T-helper 2 cell (primary cell): ENCODE measurements at places on chromosomes 11 and 22.

GRCh38 chr11:65880844-65881421 lies 1.3 kb downstream of the CTSW start:
- no peak for DNase-seq

- DNase-seq, result no peak
These were observed 6.2 kb downstream of the SCN2B start for GRCh38 chr11:118170231-118170630.

DNA sequence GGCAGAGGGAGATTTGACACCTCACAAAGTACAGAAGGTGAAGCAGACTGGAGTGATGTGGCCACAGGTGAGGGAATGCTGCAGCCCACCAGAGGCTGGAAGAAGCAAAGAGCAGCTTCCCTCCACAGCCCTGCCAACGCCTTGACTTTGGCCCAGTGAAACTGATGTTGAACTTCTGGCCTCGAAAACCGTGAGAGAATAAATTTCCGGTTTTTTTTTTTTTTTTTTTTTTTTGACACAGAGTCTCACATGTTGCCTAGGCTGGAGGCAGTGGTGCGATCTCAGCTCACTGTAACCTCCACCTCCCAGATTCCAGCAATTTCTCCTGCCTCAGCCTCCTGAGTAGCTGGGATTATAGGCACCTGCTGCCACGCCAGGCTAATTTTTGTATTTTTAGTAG lies 8.7 kb downstream of the KMT5B start:
- DNase-seq, result no peak

- no peak for DNase-seq
These were observed 189.4 kb downstream of the CEP164 start for GRCh38 chr11:117517097-117517496.

GRCh38 chr11:2653198-2653551 lies 46.6 kb downstream of the KCNQ1OT1 start:
- no peak for DNase-seq

- DNase-seq, result no peak
These were observed 49.6 kb downstream of the NUP98 start for GRCh38 chr11:3747704-3748103.

DNA sequence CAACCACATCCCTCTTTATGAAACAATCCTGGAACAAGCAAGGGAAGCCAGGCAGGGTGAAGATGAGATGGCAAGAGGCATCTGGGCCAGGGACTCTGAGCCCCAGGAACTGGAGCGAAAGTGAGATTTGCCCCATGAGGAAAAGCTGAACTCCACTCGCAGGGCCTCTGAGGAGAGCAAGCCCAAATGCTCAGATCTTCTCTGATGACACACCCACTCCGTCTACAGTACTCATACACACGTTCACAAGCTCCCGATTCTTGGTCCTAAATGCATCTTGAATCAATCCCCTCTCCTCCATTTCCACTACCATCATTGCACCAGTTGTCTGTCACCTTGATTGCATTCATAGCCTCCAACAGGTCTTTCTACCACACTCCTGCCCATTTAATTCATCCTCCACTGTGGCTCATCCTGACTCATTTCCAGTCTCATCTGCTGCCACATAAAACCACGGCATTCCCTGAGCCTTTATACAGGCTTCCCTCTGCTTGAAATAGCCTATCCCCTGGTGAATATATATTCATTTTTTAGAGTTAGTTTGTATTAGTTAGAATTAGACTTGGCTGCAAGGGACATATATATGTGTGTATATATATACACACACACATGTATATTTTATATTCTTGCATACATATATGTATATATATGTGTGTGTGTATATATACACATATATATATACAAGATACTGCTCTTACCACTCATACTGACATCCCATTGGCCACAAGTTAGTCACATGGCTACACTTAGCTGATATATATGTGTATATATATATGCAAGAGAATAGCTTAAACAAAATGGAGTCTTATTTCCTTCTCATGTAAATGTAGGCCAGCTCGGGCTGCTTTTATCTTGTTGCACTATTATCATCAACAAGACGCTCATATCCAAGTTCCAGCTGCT lies 1.4 kb upstream of the APOA5 start:
- DNase-seq, result no peak

DNA sequence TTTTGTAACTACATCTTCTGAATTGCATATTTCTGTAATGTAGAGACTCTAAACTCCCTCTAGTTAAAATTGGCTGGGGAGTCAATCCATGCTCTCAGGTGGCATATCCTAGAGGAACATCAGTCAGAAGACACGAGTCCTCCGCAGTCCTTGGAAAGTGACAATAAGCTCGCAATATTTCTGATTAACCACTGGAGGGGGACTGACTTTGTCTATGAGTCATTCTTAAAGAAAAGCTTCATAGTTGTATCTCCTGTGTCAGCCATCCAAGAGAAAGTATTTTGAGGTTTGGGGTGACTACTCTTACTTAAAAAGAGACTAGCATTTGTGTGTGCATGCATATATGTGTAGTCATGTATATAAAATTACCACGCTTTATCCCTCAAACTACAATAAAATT lies 60.2 kb downstream of the SLN start:
- no peak for DNase-seq

GRCh38 chr11:18265949-18266348 lies at the start of gene SAA1:
Gene SAA1 (plus strand): TSS chr11:18266264. CDS start chr11:18266888, 624 bp downstream.
- DNase-seq, result no peak

GRCh38 chr11:46858920-46859546 lies 13.0 kb upstream of the CKAP5 start:
- no peak for DNase-seq

DNA sequence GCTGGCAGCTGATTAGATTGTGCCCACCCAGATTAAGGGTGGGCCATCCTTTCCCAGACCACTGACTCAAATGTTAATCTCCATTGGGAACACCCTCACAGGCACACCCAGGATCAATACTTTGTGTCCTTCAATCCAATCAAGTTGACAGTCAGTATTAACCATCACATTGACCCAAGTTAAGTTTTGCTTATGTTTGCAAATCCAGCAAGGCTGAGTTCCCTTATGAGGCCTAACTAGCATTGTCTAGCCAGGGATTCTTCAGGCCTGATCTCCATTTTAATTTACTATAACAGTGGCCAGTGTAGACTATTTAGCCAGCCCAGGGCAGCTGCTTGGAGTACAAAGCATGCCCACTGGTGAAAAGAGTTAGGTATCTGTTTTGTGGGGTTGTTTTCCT lies 2.3 kb upstream of the KCTD14 start:
- no peak for DNase-seq

GRCh38 chr11:44247508-44247907 lies 62.4 kb downstream of the ALX4 start:
- no peak for DNase-seq
